AG09309 (cell line): ENCODE measurements at places on chromosomes 7 and 10.

DNA sequence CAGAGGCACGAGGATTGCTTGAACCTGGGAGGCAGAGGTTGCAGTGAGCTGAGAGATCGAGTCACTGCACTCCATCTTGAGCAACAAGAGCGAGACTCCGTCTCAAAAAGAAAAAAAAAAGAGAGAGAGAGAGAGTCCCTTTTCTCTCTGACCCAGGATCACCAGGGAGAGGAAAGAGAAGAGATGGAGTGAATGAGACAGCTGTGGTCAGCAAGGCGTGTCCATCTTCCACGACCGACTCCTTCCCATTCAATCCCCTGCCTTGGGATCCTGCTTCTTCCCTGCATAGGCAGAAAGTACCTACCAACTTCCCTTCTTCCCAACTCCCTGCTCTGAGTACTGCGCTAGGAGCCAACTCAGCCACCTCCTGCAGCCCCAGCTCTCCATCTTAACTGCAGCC lies 5.2 kb upstream of the ZAN start:
- no peak for DNase-seq

- peak; percentile 5 for DNase-seq
Measured at GRCh38 chr7:102169651-102170392, 116.8 kb upstream of the SH2B2 start.

- peak; percentile 29 for DNase-seq
Measured at GRCh38 chr7:44383566-44383965, 58.2 kb upstream of the CAMK2B start.

DNA sequence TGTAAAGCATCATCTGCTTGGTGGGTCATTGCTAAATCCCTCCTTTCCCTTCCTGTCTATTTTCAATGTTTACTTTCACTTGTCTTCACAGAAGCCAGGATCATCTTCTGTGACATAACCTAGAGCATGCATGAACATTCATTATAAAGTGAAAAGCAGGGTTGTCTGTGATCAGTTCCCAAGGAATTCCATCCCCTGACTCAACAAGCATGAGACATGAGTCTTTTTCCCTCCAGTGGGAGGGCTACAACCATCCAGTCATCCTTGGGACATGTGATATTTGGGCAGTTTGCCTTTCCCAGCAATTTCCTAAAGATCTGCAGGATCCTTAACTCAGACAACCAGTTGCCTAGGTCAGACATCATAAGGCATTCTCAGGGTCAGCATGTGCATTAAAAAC lies 166.3 kb upstream of the TMEM196 start:
- DNase-seq = peak; percentile 49

DNA sequence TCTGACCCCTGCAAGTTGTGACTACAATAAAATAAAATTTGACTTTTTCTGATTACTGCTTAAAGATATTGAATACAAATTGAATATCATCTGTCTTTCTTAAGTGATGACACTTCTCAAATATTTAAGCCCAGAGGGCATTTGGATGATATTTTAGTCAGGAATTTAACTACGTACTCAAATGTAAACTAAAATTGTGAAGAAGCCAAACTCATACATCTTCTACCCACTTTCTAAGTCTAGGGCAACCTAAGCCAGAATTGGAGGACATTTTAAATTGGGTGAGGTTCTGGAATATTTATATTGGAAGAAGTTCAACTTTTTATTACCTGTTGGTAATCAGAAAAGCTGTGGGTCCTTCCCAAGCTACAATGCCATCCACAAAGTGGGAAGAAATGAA lies 149.1 kb upstream of the WDR11 start:
- DNase-seq = no peak

GRCh38 chr7:28668085-28668484 lies 255.8 kb downstream of the CREB5 start:
- DNase-seq = no peak
